Stimulated activated CD4-positive, alpha-beta T cell treated with anti-CD3 and anti-CD28 coated beads, Interleukin-1b, Interleukin-23, amount 100 ng/mL, for 1 hour (primary cell): ENCODE measurements at places on chromosomes 1 and 21.

- DNase-seq: no peak
Measured at GRCh38 chr1:53562291-53562980, 103.2 kb downstream of the DMRTB1 start.

GRCh38 chr1:9418851-9419250, 120.4 kb upstream of the SLC25A33 start:
- no peak for DNase-seq

- DNase-seq: no peak
Measured at GRCh38 chr1:214586621-214587020, 16.4 kb upstream of the CENPF start.

- no peak for DNase-seq
Measured at GRCh38 chr1:109229531-109230127, 15.9 kb downstream of the SARS1 start.

GRCh38 chr1:37989361-37989930, 376 bp downstream of the SF3A3 start:
- no peak for DNase-seq

GRCh38 chr1:230120921-230121381, 53.9 kb downstream of the GALNT2 start:
- no peak for DNase-seq

- no peak for DNase-seq
Measured at GRCh38 chr1:9861360-9861759, 37.6 kb upstream of the CLSTN1 start.

- no peak for DNase-seq
Measured at GRCh38 chr21:28771790-28772501, 220.7 kb downstream of the LTN1 start.

DNA sequence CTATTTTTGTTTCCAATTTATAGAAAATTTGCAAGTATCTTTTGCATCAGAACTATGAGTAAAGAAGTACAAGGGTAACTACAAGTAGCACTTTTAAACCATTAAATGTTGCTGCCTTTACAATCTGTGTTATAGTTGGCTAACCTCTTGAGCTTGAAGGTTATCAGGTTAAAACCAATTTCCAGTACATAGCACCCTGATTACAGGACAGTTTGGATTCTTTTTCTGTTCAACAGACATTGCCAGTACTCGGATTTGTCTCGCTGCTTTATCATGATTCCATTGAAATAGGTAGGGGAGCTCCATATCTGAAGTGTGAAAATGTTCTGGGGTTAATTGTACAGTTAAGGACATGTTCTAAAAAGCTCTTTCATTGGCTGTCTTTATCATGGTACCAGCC, 40.0 kb downstream of the MIA3 start:
- no peak for DNase-seq

GRCh38 chr1:212518188-212519054, 85.7 kb downstream of the NENF start:
- no peak for DNase-seq

- no peak for DNase-seq
Measured at GRCh38 chr21:29300807-29301138, 2.1 kb downstream of the BACH1 start.

DNA sequence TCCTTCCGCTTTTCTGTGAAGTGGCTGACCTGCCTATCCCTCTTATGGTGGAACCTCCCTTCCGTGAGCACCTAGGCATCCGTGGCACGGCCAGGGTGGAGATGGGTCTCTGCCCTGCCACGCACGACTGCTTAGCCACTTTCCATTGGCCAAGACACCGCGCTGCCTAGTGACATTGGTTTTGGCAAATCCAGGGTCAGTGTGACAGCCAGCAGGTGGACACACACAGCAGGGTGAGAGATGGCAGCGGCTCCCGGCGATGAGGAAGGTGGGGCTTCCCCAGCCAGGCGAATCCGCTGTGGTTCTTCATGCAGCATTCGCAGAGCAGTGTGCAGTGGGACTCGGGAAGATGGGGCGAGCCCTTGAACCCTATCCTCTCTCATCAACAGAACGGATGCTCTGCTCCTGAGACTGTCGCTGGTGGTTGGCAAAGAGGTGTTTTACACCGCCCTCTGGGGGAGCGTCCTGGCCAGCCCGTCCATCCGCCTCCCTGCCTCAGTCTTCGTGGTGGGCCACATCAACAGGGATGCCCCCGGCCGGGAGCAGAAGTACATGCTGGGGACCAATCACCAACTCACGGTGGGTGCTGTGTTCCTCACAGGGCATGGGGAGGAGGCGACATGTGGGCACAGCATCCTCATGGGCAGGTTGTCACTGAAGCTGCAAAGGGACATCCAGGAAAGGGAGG, 51.8 kb downstream of the DOP1B start:
- DNase-seq: no peak

- DNase-seq: no peak
Measured at GRCh38 chr1:155776414-155776813, 80.6 kb downstream of the GON4L start.

- DNase-seq: no peak
Measured at GRCh38 chr1:184296466-184297243, 90.2 kb upstream of the C1orf21 start.

- DNase-seq: no peak
Measured at GRCh38 chr1:17109892-17110554, 9.2 kb downstream of the PADI2 start.
